ENCODE measurements at places on chromosomes 6 and 20.

GRCh38 chr6:150004101-150004782 lies 21.1 kb downstream of the RAET1L start:
- no peak for DNase-seq

DNA sequence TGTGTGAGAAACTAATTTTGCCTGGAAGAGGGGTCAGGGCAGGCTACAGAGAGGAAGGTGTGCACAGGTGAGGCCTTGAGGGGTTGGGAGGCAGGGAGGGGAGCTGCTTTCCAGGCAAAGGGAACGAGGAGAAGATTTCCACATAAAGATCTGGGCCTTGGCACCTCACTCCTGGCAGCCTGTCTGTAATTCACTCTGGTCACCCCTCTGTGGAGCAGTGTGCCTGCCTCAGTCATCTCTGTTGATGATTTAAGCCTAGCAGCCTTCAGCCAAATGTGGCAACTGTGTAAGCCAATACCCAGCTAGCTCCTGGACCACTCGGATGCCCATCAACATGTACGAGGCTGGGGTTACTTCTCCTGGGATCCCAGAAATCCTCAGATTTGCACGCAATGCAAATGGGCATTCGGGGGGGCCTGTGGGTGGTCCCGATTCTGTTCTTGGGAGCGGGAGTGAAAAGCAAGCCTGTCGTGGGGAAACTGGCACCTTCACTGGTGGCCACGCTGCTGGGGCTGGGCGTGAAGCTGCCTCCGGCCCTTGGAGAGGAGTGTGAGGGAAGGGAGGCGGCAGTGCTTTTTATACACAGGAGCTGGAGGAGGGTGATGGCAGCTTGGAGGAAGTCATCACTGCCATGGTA lies 360.4 kb downstream of the ZFAND3 start:
- DNase-seq = no peak

GRCh38 chr6:150349546-150349945 lies 19.3 kb upstream of the IYD start:
- no peak for DNase-seq

GRCh38 chr6:31247813-31248212 lies 24.1 kb downstream of the HLA-C start:
- no peak for DNase-seq

- DNase-seq = no peak
Observed at GRCh38 chr20:33681728-33682353, 4.3 kb downstream of the E2F1 start.

DNA sequence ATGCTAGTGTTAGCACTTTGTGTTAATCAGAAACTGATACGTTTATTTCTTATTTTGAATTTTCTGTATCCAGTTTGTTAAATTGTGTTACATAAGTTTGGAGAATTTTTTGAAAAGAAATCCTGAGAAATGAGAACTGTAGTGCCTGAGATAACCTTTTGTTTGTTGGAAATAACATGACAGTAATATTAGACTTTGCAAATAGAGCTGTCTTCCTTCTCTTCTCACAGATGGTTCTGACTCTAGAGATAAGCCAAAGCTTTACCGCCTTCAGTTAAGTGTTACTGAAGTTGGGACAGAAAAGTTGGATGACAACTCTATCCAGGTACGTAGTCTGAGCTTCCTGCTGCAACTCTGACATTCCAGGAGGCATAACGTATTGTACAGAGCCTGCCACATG lies 69.9 kb downstream of the AFDN start:
- no peak for DNase-seq

- DNase-seq = no peak
Observed at GRCh38 chr6:31521835-31522234, 6.9 kb upstream of the MCCD1 start.

DNA sequence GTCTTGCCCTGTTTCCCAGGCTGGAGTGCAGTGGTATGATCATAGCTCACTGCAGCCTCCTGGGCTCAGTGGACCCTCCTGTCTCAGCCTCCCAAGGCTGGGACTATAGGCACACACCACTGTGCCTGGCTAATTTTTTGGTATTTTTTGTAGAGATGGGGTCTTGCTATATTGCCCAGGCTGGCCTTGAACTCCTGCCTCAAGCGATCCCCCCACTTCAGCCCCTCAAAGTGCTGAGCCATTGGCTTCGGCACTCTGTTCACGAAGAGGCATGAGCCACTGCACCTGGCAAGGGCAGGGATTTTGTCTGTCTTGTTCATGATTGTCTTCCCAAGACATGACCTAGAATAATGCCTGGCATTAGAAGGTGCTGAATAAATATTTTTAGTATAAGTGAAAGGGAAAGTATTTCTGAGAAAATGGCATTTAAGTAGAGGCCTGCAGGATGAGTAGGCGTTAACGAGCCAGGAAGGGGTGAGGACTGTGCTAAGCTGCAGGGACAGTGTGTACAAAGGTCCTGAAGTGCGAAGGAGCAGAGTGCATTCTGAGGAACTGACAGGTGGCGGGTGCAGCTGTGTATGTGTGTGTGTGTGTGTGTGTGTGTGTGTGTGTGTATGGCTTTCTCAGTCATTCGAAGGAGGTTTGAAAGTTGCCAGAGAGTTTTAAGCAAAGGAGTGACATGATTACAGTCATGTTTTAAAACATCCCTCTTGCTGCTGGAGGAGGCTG lies 43.0 kb downstream of the VEGFA start:
- no peak for DNase-seq

- DNase-seq = no peak
Observed at GRCh38 chr6:45507186-45507585, 129.5 kb upstream of the SUPT3H start.

DNA sequence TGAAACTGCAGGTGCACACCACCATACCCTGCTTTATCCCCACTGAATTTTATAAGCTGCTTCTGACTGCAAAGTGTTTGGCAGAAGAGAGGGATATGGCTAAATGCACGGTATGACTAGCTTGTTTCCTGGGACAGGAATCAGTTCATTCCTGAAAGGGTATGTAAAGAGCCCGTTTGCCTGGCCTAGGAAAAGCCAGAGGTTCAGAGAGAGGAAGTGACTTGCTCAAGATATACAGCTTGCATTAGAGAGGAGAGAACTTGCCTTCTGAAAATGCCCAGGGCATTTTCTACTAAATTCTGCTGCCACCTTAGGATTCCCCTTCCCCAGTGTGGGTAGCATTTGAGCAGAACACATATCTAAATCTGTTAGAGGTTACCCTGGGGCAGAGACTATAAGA lies 683 bp upstream of the GCNT2 start:
- no peak for DNase-seq

DNA sequence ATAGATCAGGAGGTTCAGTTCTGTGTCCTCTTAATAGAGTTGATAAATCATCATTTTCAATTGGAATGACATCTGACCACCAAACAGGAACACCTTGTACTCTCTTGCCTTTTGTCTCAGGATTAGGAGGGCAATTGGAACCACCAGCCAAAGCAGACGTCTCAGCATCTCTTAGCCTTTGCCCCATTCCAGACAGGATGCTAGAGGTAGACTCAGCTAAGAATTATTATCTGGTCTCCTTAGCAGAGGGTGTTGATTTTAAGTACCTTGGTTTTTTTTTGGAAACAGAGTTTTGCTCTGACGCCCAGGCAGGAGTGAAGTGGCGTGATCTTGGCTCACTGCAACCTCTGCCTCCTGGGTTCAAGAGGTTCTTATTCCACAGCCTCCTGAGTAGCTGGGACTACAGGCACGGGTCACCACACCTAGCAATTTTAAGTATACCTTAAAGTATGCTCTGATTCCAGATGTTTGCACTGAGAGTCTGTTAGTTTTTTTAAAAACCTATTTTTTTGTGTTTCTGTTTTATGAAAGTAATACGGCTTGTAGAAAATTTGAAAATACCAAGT lies 28.0 kb upstream of the ELOVL5 start:
- DNase-seq = no peak

DNA sequence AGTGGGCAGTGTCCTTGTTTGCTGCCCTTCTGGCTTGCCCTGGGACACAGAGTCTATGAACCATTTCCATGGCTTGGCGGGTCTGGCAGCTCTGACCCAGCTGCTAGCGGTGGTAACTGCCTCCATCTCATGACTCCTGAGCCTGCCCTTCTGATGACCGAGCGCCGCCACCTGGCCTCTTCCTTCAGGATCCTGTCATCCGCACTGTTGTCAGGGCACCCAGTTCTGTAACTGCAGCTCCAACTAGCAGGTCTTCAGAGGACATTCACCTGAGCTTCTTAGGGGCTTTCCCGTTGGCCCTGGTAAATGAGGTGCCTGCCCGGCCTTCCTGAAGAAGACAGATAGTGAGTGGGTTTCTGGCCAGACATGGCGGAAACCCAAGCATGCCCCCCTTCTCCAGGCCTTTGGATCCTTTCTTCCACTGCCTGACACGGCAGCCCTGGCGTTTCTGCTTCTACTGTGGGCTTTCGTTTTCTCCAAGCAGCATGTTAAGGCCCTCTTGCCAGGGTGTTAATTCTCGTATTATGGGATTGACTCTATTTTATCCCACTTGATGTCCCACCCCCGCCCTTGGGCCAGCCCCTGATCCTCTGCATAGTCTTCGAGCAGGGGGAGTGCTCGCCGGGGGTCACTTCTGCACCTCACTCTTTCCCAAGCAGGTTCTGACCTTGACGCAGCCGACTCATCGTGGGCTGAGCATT lies 24.7 kb downstream of the PACSIN1 start:
- no peak for DNase-seq

- no peak for DNase-seq
Observed at GRCh38 chr6:34486106-34486740, 20.3 kb downstream of the PACSIN1 start.

DNA sequence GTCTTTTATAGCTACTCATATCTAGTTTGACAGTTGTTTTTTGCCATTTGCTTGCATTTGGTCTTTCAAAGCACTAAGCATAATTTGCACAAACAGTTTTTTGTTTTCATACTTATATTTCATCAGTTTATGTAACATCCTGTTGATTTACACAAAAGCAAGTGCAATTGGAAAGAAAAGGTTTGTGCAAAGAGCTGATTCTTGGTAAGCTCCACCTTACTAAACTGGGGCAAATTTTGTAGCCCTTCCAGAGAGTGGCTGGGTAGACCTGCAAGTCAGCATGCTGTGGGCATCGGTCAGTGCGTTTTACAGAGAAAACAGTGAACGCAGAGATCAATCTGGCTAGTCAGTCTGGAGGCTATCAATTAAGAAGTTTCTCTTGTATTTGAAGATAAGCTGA lies 34.5 kb downstream of the TXLNB start:
- no peak for DNase-seq

- no peak for DNase-seq
Observed at GRCh38 chr20:59994697-59995122, 36.5 kb downstream of the CDH26 start.

DNA sequence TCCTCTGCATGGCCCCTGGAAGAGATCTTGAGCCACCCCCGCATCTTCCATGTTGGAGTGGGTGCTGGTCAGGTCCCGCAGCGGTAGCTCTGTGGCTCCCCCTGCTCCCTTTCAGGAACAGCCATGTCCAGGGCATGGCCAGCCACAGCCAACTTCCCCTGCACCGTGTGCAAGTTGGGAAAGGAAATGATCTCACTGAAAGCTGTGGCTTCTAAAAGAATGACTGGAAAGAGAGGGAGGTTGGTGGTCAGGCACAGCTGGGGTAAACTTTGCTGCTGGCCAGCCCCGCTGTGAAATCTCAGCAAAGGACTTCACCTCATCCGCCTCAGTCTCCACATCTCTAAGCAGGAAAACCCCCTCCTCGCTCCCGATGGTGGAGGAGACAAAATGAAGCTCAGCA lies 153.6 kb upstream of the CST7 start:
- DNase-seq = no peak

GRCh38 chr6:145360865-145361264 lies 374.5 kb downstream of the EPM2A start:
- no peak for DNase-seq

DNA sequence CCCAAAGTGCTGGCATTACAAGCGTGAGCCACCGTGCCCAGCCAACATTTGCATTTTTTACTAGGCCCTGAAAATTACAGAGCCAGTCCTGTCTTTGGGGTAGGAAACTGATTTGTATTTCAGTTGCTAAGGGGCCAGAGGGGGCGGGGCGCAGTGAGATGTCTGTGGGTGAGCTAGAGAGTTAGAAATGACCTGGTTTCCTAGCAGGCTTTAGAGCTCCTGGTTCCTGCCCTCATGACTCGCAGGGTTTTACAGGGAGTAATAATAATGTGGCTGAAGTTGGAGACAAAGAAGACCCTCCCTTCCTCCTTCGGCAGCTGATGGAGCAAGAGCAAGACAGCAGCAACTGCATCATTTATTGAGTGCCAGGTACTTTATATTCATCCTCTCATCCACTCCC lies 131.5 kb downstream of the TFAP2C start:
- no peak for DNase-seq

DNA sequence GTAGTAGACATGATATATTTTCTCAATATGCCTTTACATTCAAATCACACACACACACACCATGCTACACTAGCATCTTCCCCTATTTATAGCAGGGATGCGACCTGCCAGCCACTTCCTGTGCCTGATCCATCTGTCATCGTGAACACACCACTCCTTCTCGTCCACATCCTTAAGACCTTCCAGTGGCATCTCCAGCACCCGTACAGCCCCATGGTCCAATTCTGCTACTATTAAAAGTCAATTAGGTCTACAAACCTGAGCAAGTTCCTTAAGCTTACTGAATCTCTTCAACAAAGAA lies 54.5 kb downstream of the KIF16B start:
- DNase-seq = no peak

DNA sequence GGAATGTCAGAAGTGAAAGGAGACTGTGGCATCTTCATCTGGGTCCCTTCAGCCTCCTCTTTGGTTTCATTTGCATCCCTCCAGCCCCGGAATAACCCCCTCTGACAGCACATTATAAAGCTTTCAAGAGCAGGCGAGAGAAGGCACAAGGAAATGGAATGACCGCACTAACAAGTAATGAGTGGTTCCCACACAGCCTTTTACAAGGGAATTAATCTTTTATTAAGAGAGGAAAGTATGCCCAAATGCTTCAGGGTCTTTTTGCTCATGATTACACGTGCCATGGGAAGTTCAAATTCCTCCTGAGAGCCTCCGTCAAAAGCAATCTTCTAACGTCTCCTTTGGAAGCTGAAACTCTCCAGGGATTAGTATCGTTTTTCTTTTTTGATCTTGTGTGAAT lies 347.0 kb downstream of the BTBD3 start:
- DNase-seq = no peak

GRCh38 chr6:52016915-52017748 lies 70.3 kb downstream of the PKHD1 start:
- no peak for DNase-seq

- no peak for DNase-seq
Observed at GRCh38 chr6:43496370-43497128, 13.6 kb downstream of the LRRC73 start.

DNA sequence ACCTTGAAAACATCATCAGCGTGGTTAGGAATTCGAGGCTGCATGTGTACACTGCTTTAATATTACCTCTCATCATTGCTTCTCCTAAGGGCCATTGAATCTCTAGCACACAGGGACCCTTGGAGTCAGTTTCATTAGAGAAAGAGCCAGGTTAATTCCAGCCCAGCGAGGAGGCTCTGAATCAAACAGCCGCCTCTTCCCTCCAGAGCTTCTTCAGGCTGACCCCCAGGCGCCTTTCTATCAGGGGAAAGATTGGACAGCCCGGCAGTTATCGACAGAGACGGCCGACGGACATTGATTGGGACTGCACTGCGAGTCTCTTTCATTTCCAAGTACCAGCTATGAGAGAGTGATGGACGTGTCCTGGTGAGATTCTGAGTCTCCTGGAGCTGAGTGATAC lies 159.2 kb downstream of the ANKRD60 start:
- DNase-seq = no peak
